Activated T-helper 1 cell treated with anti-CD3 and anti-CD28 coated beads, Interleukin-2, amount 50 U/mL, for 16 hours (primary cell): ENCODE measurements at places on chromosomes 3 and 15.

DNA sequence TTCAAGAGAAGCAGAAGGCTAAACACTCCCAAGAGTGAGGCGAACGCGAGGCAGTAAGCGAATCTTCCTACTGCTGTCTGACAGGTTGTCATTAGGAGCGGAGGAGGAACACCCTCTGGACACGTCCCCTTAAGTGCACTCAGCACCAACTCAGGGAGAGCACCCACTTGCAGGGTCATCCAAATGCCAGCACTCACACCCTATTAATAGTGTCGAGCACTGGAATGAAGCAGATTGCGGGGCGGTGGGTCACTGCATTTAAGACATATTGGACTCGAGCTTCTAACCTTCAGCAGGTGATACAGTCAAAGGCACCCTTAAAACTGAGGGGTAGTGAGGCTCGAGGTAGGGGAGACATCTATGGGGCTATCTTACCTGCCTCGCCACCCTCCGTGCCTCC is 28.7 kb downstream of the SH3BP5 start:
- no peak for DNase-seq

DNA sequence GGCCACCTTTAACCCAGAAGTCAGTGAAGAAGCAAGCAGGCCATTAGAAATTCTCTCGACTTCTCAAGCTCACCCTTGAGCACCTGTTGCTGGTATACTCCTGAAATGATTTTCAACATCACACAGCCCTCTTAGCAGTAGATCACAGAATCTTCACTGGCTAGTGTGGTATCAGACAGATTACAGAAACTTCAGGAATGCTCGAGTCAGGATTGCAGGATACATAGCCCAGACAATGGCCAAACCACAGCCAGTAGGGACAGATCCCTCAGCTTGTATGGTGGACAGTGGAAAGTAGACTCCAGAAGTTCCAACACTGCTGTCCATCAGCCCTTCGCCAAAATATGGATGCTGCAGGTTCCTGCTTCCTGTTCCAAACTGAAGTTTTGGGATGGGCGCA is 4.5 kb upstream of the KLHL40 start:
- DNase-seq: no peak

- no peak for DNase-seq
These were observed 106.2 kb downstream of the DGKG start for GRCh38 chr3:186255703-186256331.

DNA sequence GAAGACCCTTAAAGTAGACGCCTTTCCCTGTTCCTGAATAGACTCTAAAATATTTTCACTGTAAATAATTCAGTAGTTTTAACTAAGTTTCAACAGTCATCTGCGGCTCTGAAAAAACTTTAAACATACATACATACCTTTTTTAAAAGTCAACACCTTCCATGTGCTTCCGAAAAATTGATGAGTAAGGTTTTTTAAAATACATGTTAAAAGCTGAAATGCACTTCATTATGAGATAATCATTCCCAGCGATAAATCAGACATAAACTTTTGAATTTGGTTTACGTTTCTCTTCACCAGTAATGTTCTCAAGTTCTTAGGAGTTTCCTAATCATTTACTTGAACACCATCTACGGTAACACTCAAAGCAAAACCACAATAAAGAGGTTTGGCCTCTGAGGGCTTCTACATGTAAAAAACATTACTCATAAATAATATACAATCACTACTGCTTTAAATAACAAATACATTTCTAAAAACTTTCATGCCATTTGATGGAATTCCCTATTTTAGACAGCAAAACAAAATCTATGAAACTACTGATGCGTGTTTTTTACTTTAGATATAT is 403.5 kb downstream of the SHQ1 start:
- DNase-seq: no peak

- no peak for DNase-seq
These were observed 210.2 kb downstream of the XXYLT1 start for GRCh38 chr3:195060531-195061291.

DNA sequence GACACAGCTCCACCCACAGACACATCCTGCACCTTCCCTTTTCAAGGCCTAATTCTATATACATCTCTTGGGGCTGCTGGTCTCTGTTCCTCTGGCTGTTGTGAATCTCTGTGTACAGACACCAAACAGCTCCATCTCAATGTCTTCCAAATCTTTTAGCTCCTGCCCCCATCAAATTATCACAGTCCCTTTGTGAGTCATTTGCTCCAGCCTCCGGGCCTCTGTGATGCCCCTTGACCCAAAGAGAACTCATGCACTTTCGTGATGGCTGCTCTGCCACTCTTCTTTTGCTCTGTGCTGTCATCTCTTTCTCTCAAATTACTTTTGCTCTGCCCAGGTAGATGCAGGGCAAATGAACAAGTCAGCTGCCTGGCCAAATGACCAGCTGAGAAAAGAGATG is 369.0 kb upstream of the CDIN1 start:
- no peak for DNase-seq

DNA sequence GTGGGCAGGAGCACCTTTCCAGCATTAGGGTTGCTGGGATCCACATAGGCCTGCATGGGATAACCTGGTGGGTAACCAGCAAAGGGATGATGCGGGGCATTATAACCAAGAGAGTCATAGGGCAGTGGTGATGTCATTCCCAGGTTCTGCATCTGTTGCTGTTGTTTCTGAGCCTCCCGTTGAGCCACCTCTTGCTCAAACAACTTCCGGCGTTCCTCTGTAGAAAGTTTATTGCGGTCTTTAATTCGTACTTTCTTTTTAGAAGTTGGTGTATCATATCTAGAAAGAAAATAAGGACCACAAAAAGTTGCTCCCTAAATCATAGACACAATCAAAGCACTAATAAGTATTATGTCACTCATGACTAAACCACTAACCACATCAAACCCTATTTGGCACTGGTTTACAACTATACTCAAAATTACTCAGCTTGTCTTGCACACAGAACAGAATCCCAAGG is 77.8 kb downstream of the NBEAL2 start:
- DNase-seq: peak; percentile 5

GRCh38 chr3:135056733-135057310 is 261.8 kb downstream of the EPHB1 start:
- DNase-seq: no peak

DNA sequence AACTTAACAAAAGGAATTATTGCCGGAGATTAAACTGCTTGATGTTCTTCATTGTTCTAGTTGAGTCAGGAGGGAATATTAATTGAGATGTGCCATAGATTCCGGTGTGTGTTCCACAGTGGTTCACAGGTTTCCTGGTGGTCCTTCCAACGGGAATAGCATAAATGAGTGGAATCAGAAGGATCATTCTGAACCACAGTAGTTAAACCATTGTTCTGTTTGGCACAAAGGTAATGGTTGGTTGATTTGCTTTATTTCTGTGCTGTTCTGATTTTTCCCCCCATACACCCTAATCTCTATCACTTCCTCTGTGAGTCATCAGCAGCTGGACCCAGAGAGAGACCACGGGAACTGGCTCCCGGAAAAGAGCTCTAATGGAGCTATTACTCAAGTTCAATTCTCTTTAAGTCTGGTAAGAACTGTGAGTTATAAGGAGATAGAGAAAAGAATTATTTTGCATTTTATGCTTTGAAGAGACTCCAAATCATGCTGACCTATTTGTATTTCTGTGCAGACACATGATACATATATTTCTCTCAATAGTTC is 627.2 kb downstream of the ZIC1 start:
- DNase-seq: no peak

DNA sequence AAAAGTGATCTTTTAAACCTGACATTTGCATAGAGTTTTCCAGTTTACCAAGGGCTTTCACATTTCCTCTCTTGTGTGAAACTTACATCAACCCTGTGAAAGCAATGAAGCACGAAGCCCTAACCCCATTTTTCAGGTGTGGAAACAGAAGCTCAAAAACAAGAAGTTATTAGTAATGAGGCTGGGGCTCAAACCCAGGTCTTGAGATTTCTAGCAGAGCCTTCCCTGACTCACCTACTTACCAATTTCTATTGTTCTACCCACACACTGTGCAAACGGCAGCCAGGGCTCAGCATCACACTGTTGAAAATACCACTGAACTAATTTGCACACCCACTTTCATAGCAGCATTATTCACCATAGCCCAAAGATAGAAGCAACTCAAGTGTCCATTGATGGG is 117.8 kb upstream of the IGF1R start:
- no peak for DNase-seq

DNA sequence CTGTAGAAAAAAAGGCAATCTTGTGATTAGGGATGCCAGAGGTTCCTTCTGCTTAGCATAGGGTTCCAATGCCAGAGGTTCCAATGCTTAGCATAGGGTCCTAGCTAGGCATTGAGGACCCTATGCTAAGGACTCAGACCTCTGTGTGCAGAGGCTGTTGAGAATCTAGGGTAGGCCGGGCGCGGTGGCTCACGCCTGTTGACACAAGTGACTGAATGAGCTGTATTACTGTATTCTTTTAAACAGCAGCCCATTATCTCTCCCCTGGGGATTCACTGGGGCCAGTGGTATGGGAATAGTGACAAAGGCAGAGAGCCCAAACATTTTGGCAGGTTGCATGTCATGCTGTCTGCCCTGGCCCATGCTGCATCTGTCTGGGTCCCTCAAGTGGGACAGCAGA is 16.2 kb downstream of the PAK6 start:
- no peak for DNase-seq
